ENCODE measurements at places on chromosomes 12 and 14.

DNA sequence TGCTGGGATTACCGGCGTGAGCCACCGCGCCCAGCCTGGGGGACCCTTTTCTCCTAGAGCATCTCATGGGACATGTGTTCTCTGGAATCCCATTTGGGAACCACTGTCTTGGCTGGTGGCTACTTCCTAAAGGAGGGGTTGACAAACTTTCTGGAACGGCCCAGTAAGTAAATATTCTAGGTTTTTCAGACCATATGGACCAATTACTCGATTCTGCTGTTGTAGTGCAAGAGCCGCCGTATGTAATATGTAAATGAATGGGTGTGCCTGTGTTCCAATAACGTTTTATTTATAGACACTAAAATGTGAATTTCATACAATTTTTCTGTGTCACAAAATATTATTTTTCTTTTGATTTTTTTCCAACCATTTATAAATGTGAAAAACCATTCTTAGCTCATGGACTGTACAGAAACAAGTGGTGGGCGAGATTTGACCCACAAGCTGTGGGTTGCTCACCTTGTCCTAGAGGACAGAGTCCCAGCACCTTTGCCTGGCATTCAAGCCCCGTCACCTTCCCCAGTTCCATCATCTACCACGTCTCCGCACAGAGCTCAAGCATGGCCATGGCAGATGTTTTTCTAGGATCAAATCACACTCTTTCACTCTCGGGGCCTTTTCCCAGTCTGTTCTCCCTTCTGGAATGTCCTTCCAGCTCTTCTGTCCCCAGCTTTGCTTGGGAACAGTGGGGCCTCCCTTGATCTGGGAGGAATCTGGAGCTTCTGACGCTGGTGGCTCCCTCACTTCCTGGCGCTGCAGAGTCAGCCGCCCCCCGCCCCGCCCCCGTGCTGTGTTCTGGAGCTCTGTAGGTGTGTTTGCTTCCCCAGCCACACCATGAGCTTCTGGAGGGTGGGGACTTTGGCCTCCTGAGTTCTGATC lies 17.9 kb upstream of the RCOR1 start:
- H3K27ac ChIP-seq: 0 out of 3 replicates have a peak overlapping the region, but pooled peaks have one; percentile 22
- H3K4me3 ChIP-seq: no peak overlapping the region

DNA sequence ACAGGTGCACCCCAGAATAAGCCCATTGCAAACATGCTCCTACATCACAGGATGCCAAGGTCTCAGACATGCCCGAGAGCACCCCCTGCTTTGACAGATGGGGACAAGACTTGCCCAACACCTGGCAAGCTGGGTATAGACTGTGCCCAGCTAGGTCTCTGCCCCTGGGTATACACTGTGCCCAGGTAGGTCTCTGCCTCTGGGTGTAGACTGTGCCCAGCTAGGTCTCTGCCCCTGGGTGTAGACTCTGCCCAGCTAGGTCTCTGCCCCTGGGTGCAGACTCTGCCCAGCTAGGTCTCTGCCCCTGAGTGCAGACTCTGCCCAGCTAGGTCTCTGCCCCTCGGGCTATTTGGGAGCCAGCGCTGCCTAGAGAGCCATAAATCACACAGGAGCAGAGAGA lies 85.9 kb downstream of the CCDC88C start:
- no peak overlapping the region for H3K27ac ChIP-seq
- H3K4me3 ChIP-seq: no peak overlapping the region
- no peaks in the 10 kb centered on the region for H3K27me3 ChIP-seq
- DNase-seq: no peak
- peaks cover 16% of the 10 kb centered on the region for H3K4me1 ChIP-seq

DNA sequence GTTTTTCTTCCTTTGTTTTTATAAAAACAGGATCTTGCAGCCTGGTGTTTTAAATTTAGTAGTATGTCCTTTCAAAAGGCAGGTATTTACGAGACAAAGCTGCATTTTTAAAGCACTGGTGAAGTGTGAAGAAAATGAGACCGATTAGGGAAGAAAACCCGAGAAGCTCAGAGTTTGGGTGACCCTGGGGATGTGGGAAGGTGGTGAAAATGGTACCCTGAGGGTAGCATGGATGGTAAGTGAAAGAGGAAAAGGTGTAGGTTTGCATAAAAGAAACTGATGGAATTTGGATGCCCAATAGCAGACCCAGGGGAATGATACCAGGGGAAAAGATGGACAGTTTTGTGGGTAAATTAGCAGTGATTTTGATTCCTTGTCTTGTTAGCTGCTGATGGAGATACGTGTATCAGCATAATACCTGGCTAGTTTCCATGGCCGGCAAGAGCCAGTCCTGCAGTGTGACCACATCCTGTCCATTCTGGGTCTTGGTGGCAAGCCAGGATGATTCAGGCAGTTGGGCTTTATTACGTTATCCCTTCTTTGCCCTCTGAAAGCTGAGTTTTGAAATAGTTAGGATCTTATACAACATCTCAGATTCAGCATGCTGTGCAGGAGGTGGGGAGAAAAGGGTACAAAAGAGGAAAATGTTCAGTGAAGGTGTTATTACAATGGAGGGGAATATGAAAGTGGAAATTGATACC lies 8.9 kb downstream of the BICD1 start:
- H3K4me1 ChIP-seq: peaks cover 7% of the 10 kb centered on the region
- H3K27me3 ChIP-seq: no peaks in the 10 kb centered on the region
- H3K4me3 ChIP-seq: no peak overlapping the region

DNA sequence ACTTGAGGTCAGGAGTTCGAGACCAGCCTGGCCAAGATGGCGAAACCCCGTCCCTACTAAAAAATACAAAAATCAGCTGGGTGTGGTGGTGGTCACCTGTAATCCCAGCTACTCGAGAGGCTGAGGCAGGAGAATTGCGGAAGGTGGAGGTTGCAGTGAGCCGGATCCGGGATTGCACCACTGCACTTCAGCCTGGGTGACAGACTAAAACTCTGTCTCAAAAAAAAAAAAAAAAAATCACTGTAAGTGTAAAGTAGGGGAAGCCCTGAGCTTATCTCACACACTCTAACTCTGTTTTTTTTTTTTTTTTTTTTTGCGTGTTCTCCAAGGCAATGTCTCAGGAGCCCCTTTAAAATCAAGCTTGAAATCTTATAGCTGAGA lies 421 bp upstream of the RBMS2 start:
- H3K27ac ChIP-seq: no peak overlapping the region
- DNase-seq: no peak
- no peaks in the 10 kb centered on the region for H3K36me3 ChIP-seq
- no peaks in the 10 kb centered on the region for H3K27me3 ChIP-seq

DNA sequence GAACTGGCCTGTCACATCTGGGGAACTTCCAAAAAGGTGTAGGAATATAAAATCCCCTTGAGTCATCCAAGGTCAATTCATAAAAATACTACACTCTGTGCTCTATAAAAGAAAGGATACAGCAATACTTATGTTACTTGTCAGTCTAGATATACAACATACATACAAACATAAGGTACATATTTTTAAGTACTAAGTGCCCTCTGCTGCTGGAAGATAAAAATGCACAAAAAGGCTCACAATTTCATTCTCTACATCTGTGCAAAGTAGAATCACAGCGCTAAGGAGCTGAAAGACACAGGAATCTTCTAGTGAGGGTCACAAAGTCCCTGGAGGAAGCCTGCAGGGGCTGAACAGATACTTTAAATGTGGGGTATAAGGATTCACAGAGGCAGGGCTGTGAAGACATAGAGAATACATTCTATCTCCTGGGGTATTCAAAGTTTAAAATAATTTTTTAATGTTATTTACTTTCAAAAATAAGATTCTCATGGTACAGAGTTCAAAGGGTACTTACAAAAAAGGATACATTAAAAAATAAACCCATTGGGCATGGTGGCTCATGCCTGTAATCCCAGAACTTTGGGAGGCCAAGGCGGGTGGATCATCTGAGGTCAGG lies 10.2 kb upstream of the GOLGA5 start:
- H3K4me1 ChIP-seq: peaks cover 11% of the 10 kb centered on the region
- no peaks in the 10 kb centered on the region for H3K36me3 ChIP-seq
- H3K27ac ChIP-seq: no peak overlapping the region
- H3K27me3 ChIP-seq: no peaks in the 10 kb centered on the region
- DNase-seq: peak; percentile 26

- peaks cover 24% of the 10 kb centered on the region for H3K4me1 ChIP-seq
- no peaks in the 10 kb centered on the region for H3K27me3 ChIP-seq
- no peaks in the 10 kb centered on the region for H3K36me3 ChIP-seq
- DNase-seq: no peak
Observed at GRCh38 chr14:93302688-93303581, 29.9 kb downstream of the BTBD7 start.

GRCh38 chr12:53592426-53592825 lies 33.8 kb downstream of the ATF7 start:
- H3K27me3 ChIP-seq: no peaks in the 10 kb centered on the region
- no peak overlapping the region for H3K4me3 ChIP-seq
- no peaks in the 10 kb centered on the region for H3K36me3 ChIP-seq
- peaks cover 7% of the 10 kb centered on the region for H3K4me1 ChIP-seq
- H3K27ac ChIP-seq: no peak overlapping the region

- H3K4me1 ChIP-seq: peaks cover 30% of the 10 kb centered on the region
- peaks cover 14% of the 10 kb centered on the region for H3K27me3 ChIP-seq
- no peak for DNase-seq
Observed at GRCh38 chr12:1814266-1814665, 6.1 kb upstream of the LRTM2 start.

- peaks cover 4% of the 10 kb centered on the region for H3K4me1 ChIP-seq
- H3K36me3 ChIP-seq: peaks cover 78% of the 10 kb centered on the region
- H3K27me3 ChIP-seq: no peaks in the 10 kb centered on the region
Observed at GRCh38 chr12:48145981-48146380, 11.3 kb downstream of the ASB8 start.

GRCh38 chr14:50001151-50001998 lies 108.5 kb downstream of the ARF6 start:
- H3K27ac ChIP-seq: peak overlapping the region; percentile 92
- no peaks in the 10 kb centered on the region for H3K27me3 ChIP-seq
- H3K36me3 ChIP-seq: no peaks in the 10 kb centered on the region
- DNase-seq: peak; percentile 63
- H3K4me3 ChIP-seq: peak overlapping the region; percentile 4
- H3K4me1 ChIP-seq: peaks cover 48% of the 10 kb centered on the region

- no peak for DNase-seq
- H3K36me3 ChIP-seq: no peaks in the 10 kb centered on the region
- no peaks in the 10 kb centered on the region for H3K27me3 ChIP-seq
- H3K4me3 ChIP-seq: no peak overlapping the region
- H3K4me1 ChIP-seq: peaks cover 6% of the 10 kb centered on the region
Observed at GRCh38 chr12:123069436-123070266, 81.2 kb downstream of the PITPNM2 start.

Data from K562 (cell line).